ENCODE measurements at places on chromosomes 1 and 21. TPM values are rescaled to one million over a fixed set of nuclear protein-coding genes. Genes with fewer than 3 reads are reported as not detected.
A peak's percentile ranks its signal among the peaks of the same experiment; 100 is the strongest.

FCRL1 gene
- total RNA-seq, result not detected

- no peak for ATAC-seq
Observed at GRCh38 chr1:59699227-59699847, 115.4 kb upstream of the HOOK1 start.

DNA sequence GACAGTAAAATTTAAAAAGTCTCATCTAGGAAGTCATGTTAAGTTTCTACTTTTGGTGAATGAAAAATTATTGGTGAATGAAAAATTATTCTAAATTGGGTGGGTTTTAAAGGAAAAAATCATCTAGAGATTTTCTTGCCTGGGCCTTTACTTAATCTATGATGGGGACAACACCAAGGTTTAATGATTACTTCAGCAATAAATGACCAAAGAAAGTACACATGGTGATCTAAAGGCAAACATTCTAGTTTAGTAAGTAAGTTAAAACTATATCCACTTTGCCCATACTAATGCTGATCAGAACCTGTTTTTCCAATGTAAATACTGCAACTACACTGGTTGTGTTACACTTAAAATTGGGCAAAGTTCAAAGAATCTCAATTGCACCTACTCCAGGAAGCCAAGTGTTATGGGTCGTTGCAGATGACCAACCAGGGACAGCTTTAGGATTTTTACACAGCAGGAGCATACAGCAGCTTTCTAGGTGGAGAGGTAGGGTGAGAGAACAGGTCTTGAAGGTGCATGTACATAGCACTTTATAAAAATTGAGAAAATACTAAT, 14.6 kb upstream of the RPL5 start:
- no peak for ATAC-seq

GRCh38 chr21:45164124-45164511, 89.7 kb downstream of the ADARB1 start:
- no peak for ATAC-seq

DNA sequence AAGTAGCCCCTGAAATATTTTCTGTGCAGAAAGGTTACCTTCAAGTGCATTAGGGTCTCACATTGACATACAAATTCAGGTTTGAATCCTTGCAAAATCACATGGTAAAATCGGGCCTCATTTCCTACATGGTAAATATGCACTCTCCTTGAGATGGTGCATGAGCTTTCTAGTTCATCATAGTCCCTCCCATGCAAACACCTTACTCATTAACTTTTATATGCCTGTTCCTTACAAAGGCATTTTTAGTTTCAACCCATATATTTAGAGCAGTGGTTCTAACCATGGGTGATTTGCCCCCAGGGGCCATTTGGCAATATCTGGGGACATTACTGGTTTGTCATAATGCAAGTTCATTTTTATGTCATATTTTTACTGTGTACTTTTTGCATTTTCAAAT, 37.2 kb downstream of the PBX1 start:
- no peak for ATAC-seq

- ATAC-seq, result no peak
Observed at GRCh38 chr1:89622895-89623294, 10.0 kb upstream of the LRRC8C start.

DNA sequence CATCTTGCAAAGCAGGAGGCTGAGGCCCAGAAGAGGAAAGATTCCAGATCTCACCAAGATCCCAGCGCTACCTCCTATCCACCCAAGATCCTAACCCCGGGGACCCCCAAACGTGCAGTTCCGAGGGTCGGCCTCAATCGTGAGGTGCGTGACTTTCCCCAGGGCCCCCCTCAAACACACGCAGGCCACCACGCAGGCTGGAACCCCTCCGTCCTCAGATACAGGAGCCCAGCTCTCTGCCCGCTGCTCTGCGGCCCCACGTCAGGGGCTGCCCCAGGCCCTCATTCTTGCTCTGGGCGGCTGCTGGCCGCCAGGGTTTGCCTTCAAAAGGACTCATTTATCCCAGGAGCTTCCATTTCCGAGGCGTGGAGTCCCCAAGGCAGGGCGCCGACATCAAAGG, 39.9 kb downstream of the KRTAP10-1 start:
- ATAC-seq, result no peak

DNA sequence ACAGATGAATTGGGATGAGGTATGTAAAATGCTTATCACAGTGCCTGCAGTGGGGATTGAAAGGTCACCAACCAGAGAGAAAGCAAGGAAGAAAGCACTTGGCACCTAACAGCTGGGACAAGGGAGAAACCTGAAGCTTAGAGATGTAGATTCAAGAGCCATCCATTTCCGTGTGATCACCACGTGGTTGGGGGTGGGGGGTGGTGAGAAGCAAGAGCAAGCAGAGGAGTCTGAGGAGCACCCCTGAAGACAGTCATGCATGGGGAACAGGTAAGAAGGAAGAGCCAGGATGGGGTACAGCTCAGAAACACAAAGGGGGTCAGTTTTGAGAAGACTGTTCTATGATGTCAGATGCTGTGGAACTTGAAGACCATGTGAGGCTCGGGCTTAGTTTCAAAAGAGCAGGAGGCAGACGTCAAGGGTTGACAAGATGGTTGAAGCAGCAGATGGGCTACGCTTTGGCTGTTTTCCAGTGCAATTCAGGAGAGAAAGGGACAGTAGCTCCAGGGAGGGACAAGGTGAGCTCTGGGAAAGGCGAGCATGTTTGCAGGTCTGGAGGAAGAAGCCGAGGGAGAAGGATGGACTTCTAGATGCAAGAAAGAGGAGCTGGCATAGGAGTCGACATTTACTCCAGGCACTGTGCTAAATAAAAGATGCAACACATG, 17.4 kb downstream of the KANK4 start:
- ATAC-seq, result no peak

DNA sequence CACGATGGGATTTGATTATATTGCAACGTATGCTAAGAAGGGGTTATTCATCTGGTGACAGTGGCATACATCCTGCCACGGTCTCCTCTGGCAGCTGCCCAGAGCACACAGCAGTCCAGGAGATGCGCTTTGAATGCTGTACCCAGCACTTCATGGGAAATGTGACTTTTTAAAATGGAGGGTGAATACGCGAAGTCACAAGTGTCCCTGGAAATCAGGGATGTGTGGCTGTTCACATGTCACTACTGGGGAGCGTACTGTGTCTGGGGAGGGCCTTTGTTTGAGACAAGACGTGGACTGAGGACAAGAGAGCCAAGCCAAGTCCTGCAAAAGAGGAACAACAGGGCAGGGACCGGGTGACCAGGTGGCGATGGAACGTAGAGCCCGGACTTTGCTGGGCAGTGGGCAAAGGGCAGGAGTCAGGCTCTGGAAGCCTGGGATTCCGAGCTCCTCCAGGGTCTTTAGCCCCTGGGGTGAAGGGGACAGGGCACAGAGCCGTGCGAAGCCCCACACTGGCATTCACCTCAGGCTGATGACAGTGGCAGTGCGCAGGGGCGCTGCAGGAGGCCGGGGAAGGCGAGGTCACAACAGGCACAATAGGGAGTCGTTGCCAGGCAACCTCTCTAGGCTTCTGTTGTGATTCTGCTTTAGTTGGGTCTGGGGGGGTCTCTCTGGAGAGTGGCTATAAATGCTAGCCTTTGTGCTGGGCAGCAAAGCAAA, 11.4 kb upstream of the ZBTB21 start:
- no peak for ATAC-seq

DNA sequence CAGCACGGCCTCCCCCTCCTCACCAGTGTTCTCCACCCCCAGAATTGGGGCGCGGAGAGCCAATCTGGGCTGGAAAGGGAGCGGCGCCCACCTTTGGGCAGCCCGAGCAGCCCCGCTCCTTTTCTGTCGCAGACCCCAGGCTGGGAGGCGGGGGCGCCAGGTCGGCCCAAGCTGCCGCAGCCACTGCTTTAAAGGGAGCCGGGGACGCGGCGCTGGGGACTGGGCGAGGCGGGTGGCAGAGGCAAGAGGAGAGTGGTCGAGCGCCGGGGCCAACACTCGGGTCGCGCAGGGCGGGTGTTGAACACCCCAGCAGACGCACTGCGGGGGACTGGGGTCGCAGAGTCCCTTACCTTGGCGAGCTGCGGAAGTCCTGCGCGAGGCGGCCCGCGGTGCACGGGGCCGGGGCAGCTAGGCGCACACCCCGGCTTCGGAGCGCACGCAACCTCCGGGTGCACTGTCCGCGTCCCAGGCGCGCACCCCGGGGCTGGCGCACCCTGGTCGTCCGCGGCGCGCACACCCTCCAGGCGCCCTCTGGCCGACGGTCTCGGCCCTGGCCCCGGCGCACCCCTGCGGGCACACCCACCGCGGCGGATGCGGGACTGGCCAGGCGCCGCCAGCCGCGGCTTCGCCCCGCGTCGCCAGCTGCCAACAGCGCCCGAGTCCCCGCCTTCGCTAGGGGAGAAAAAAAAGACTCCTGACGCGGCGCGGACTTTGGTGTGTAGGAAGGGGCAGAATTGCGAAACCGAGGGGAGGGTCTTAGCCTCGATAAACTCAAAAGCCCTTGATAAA, at the start of gene KANK4:
Gene KANK4 (minus strand): TSS at position 679 of the 789 bp plus-strand sequence. CDS start 37,870 bp downstream, outside the sequence.
- ATAC-seq, result peak; percentile 19
